Omental fat pad (tissue), 4 donors: ENCODE measurements at places on chromosomes 7 and 10.
A peak's percentile ranks its signal among the peaks of the same experiment; 100 is the strongest.

GRCh38 chr7:157874870-157875229, 538.0 kb downstream of the DNAJB6 start:
- no peak for DNase-seq

GRCh38 chr10:91312382-91312733, 91.9 kb downstream of the PCGF5 start:
- DNase-seq, result no peak

DNA sequence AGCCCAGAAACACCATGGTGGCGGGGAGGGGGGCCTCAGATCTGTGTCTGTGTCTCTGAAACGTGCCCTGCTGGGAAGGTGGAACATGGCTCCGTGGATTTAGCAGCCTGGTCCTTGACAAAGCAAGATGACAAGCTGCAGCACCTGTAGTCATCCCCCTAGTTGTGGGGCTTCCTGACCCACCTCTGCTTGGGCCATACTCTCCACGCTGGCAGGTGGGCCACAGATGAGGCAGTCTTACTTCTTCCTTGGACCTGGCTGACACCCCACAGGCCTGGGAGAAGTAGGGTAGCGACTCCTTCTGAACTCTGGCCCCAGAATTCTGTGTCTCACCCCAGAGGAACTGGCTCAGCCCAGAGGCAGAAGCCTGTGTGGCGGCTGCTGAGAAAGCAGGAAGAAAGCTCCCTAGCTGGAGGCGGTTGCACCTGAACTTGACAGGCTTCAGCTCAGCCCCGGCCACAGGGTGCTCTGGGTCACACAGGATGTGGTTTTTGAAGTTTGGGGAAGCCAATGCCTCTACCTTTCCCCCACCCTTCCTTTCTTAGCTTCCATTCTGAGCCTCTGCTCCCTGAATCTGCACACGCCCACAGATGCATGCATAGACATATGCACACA, 113.9 kb downstream of the ABLIM1 start:
- no peak for DNase-seq

GRCh38 chr10:132444877-132445351, 47.9 kb downstream of the PWWP2B start:
- no peak for DNase-seq

DNA sequence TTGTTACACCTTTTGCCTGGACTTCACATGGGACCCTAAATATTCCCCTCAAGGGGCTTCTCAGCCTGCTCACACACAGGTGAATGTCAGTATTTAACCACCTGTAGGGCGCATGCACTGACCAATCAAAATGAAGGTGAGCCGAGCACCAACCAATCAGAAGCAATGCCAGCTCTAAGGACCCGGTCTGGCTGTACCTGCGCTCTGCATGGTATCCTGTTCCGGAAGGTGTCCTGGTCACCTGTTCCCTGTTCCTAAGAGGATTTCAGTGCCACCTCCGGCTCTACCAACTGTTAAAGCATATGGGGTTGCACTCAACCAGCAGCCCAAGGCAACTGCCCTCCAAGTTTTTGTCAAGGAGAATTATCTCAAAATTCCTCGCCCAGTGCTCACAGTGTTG, 18.4 kb upstream of the CALN1 start:
- no peak for DNase-seq

DNA sequence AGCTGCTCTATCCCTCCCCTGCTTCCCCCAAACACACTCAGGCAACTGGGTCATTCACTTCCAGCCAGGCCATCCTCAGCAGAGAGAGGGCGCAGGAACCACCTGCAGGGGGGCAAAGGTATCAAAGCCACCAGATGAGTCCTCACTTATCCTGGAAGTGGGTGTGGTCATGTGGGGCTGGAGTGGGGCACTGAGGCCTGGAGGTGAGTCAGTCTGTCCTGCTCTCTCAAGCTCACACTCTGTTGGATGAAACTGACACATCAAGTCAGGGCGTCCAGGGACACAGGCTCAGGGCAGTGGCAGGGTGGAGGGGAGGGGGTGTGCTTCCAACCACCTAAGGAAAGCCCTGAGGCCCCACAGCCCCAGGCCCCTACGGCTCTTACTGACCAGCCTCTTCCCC, 8.0 kb upstream of the ELFN1 start:
- no peak for DNase-seq

- no peak for DNase-seq
These were observed 267.1 kb downstream of the PRPF18 start for GRCh38 chr10:13853854-13854253.

DNA sequence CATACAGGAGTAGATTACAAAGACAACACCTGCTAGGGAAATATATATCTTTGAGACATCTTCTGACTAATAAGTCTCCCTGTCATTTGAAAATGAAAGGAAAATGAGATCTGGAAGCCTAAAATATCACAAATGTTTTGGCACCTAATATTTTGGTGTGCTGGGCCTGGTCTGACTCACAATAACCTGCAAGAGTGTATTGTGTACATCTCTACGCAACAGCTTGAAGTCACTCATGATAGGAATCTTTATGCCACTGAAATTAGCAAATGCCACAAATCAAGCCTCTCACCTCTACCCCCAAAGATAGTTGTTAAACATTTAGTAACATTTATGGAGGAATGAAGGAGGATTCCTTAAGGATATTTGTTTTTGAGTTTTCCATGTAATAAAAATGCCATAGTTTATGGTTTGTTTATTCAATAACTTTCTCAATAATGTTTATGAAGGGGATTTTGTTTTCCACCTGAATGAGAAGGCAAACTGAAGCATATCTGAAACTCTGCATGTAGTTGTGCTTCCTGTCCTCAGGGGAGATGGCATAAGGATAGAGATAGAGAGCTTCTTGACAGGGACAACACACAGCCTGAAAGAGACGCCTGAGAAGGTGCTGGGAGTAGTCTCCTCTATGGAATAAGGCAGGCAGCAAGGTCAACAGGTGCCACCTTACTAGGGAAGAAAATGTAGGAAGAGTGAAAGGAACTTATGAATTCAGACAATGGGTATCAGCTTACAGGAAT, 197.4 kb downstream of the AHR start:
- DNase-seq, result no peak

- no peak for DNase-seq
These were observed 58.1 kb downstream of the TET1 start for GRCh38 chr10:68618234-68618633.

- no peak for DNase-seq
These were observed 980 bp downstream of the TMEM26 start for GRCh38 chr10:61452151-61452651.

GRCh38 chr7:22832401-22832800, 9.8 kb upstream of the TOMM7 start:
- no peak for DNase-seq

- DNase-seq, result no peak
These were observed 19.0 kb upstream of the CAPZA2 start for GRCh38 chr7:116843378-116843777.

- DNase-seq, result no peak
These were observed 96.2 kb downstream of the NPTX2 start for GRCh38 chr7:98713165-98713810.

GRCh38 chr10:21727452-21728168, 193.6 kb downstream of the MLLT10 start:
- DNase-seq, result no peak

DNA sequence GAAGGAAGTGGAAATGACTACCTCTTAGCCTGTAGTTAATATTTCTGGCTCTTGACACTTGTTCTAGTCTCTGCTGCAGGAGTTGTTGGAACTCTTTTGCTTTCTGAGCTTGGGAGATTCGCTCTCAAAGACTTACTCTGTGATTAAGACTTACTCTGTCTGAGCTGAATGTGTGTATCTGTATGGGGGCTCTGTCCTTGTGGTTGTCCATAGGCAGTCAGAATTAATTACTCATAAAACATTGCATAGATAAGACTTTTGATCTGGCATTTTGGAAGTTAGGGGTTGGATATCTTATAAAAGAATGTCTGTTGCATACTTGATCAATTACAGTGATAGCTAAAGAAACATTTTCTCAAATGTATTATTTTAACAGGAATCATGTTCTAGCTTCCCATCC, 199.2 kb upstream of the KIAA1217 start:
- DNase-seq, result no peak

DNA sequence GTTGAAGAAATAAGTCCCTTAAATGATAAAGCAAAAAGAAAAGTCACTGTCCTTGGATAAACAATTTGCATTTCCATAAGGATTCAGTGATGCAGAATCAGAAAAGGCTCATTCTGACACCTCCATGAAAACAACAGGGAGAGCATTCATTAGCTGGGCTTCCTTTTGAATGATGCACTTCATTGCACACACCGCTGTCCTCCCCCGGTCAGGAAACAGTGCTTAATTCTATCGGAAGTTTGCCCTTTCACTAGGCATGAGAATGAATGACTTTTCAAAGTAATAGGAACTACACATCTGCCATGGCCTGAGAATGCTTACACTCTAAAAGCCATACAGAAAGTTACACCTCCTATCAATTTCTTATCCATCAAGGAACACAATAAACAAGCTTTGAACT, 4.2 kb downstream of the PCDH15 start:
- DNase-seq, result no peak

DNA sequence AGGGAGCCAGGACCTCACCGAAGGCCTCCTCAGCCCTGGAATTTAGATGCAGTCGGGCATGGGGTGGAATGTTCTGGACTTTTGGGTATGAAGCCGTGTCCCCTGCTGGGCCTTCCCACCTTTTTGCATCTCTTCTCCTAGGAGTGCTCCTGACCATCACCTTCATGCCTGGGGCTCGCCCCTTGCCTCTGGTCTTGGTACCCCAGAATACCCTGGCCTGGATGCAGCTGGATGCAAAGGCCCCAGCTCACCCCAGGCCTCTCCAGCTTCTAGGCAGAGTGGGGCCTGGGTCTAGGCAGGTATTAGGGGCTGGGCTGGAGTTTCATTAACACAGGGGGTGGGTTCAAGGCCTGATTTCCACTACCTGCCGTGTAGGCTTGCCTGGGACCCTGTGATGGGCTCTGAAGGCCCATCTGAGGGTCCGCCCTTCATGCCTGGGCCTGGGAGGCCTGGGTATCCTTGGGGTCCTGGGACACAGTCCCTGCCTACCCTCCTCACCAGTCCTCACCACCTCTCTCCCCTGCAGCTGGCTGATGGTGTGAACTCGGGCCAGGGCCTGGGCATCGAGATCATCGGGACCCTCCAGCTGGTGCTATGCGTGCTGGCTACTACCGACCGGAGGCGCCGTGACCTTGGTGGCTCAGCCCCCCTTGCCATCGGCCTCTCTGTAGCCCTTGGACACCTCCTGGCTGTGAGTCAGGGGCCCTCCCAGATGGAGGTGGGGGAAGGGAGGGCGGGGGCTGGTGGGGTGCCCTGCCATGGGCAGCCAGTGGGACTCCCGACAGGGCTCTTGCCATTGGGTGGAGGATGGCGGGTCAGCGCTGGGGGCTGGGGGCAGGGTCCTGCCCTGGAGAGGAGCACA, 10.1 kb downstream of the AQP1 start:
- DNase-seq, result peak; percentile 20

GRCh38 chr7:9023675-9024294, 590.4 kb downstream of the NXPH1 start:
- no peak for DNase-seq

DNA sequence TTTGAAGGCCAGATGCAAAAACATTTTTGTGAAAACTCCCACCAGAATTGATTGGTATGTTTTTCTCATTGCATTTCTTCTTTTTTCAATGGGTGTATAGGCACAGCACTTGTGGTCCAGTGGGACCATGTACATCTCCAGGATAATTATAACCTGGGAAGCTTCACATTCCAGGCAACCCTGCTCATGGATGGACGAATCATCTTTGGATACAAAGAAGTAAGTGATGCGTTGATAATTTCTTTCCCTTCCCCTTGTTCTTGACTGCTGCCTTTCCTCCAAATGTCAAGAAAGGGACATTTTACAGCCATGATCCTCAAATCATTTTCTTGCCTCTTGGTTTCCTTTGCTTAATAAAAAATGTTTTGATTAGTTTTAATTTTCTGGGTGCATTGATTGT, 331.5 kb downstream of the PLXDC2 start:
- DNase-seq, result no peak

DNA sequence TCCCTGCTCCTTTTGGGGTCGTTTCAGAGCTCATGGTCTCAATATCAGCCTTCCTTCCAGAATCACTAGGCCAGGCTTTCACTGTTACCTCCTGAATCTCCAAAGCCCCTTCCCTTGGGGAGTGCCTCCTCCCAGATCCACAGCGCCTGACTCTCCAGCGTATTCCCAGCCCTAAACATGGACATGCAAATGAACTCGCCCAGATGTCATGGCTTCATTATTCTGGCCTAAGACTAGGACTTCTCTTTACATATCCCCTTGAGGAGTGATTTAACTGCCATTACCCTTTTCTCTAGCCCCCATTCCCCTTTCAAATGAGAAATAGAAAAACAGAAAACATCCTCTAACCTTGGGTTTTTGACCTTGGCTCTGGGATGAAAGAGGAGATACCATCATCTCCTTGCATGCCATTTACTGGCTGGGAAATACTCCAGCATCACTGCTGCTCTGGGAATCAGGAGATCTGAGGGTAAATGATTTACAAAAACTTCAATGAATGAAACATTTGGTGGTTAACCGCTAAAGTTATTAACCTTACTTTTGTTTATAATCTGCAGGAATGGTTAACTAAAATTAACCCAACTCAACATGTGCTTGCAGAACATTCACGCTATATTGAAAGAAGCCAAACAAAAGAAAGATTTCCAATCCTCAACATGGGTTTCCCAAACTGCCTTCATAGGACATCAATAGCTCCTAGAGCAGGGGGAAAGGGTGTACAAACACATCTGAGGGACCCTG, 37.0 kb downstream of the FAM171A1 start:
- no peak for DNase-seq

GRCh38 chr7:4875391-4875790, 8.1 kb downstream of the RADIL start:
- DNase-seq, result no peak

DNA sequence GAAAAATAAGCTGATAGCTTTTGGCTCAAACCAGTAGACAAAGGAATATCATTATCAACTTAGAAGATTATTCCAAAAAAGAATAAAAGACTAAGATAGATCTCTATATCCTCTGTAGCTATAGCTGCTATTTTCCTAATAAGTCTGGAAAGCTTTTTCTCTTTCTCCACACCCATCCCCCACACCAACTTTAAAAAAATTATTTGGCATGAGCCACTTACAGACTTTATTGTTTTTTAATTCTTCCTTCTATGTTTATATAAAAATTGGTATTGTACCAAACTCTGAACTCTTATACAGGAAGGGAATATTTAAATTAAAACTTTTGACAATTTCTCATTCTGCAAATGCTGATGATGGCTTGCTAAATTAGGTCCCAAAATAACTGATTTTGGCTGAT, 142.7 kb downstream of the RNF133 start:
- DNase-seq, result no peak

GRCh38 chr10:84076047-84076388, 63.3 kb upstream of the GHITM start:
- DNase-seq, result no peak
